ENCODE measurements at places on chromosomes 1 and 21. TPM values are rescaled to one million over a fixed set of nuclear protein-coding genes. Genes with fewer than 3 reads are reported as not detected.
A peak's percentile ranks its signal among the peaks of the same experiment; 100 is the strongest.

DNA sequence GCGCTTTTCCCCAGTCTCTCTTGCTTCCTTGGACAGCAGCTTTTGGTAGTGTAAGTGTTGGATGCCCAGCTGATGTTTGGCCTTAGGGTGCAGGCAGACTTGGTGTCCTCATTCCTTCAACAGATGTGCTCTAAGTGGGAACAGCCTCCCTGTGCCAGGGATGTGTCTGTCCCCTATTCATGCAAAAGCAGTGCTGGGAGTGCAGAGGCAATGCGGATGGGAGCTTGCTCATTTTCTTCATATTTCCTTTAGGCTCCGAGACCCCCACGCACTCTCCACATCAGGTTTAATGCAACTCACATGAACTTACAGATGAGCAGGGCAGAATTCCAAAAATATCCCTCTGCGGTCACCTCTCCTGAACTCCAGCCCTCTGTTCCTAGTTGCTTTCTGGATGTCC, 96.1 kb downstream of the IER5 start:
- H3K27ac ChIP-seq = no peak overlapping the region
- no peaks in the 10 kb centered on the region for H3K4me1 ChIP-seq

DNA sequence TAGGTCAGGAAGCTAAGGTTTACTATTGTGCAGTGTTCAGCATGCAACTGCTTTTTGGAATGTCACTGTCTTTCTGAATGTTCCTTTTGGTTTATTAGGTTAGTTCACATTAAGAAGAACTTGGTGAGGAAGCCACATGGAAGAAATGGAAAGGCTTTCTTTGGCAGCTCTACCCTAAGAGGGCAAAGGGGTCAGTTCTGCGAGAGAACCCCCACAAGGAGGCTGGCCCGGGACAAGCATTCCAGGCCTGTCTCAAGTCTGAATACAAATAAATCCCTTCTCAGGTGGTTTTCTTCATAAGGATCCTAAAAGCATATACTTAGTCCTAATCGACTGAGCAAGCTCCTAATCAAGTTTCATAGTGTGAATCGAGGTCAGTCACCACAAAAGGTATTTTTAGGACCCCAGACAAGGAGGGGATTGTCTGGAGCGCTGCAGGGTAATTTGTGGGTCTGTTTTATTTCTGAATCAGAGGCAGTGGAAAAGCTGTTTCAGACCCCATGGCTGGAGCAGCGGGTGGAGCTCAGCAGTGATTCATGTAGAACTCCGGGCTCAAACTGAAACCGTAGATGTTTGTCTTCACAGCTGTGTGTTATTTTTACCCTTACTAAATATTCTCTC, 63.3 kb downstream of the ERG start:
- H3K4me3 ChIP-seq = no peak overlapping the region
- peak; percentile 59 for DNase-seq
- no peaks in the 10 kb centered on the region for H3K27me3 ChIP-seq
- no peaks in the 10 kb centered on the region for H3K36me3 ChIP-seq
- no peaks in the 10 kb centered on the region for H3K4me1 ChIP-seq

DNA sequence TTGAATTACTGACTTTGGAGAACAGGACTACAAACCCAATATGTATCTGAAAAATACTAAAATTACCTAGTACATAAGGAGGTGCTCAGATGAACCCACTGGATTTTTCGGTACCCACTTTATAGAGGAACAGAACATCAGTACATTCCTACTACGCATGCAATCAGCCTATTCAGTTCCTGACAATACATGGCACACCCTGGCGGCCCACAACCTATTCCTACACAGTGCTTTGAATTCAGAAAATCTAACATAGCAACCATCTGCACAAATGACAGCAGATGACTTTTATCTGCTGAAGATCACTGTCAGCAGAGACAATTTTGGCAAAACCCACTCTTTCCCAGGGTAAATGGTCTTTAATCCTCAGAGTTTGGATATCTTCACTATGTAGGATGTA, 257.1 kb upstream of the GREM2 start:
- no peak for DNase-seq
- H3K4me1 ChIP-seq = no peaks in the 10 kb centered on the region
- no peak overlapping the region for H3K4me3 ChIP-seq
- no peak overlapping the region for H3K27ac ChIP-seq
- H3K36me3 ChIP-seq = no peaks in the 10 kb centered on the region
- no peaks in the 10 kb centered on the region for H3K27me3 ChIP-seq

DNA sequence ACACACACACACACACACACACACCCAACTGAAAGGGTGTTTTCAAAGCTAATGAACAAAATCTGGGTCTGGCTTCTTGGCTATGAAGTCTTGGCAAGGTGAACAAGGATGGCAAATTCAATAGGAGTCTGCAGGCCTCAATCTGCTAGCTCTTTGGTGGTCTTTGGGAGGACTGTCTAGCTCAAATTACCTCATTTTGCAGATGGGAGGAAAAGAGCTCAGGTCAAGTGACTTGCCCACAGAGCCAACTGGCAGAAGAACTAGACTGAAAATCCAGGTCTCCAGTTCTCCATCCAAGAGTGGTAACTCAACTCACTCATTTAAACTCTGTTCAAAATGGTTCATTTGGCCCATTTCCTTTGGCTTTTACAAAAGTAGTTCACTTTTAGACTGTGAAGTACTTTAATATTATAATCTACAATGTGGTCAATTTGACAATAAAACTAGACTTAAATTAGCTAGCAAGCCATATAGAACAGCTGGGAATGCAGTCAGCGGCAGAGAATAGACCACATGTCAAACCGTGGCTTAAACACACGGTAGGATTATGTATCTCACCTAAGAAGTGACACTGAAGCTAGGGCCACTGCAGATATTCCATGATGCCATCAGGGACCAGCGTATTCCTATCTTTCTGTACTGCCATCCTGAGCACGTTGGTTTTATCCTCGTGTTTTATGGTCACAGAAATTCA, 112.9 kb downstream of the APP start:
- no peak for DNase-seq
- H3K27ac ChIP-seq = no peak overlapping the region
- H3K4me1 ChIP-seq = no peaks in the 10 kb centered on the region
- no peak overlapping the region for H3K4me3 ChIP-seq

- H3K27me3 ChIP-seq = no peaks in the 10 kb centered on the region
- H3K4me1 ChIP-seq = no peaks in the 10 kb centered on the region
- no peak overlapping the region for H3K27ac ChIP-seq
These were observed 145.8 kb upstream of the TMPRSS15 start for GRCh38 chr21:18549214-18549905.

DNA sequence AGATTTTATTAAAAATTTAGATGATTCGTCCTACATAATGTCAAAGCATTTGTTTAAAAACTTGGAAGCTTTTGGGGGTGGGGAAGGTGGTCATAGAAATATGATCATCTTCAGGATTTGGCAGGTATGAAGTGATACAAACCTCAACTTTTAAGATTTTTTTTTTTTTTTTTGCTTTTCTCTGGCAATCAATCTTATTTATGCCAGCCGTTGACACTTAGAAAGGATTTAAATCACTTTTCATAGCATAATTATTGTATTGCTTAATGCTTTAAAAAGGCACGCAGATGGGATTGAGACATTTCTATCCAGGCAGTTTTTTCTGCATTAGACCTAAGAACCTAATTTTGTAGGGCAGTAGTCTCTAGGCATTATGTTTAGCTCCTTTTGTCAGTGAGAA, 19.7 kb downstream of the MRPS6 start:
- no peak for DNase-seq
- peaks cover 10% of the 10 kb centered on the region for H3K36me3 ChIP-seq
- H3K4me3 ChIP-seq = no peak overlapping the region

Gene XCL1
- total RNA-seq = not detected

DNA sequence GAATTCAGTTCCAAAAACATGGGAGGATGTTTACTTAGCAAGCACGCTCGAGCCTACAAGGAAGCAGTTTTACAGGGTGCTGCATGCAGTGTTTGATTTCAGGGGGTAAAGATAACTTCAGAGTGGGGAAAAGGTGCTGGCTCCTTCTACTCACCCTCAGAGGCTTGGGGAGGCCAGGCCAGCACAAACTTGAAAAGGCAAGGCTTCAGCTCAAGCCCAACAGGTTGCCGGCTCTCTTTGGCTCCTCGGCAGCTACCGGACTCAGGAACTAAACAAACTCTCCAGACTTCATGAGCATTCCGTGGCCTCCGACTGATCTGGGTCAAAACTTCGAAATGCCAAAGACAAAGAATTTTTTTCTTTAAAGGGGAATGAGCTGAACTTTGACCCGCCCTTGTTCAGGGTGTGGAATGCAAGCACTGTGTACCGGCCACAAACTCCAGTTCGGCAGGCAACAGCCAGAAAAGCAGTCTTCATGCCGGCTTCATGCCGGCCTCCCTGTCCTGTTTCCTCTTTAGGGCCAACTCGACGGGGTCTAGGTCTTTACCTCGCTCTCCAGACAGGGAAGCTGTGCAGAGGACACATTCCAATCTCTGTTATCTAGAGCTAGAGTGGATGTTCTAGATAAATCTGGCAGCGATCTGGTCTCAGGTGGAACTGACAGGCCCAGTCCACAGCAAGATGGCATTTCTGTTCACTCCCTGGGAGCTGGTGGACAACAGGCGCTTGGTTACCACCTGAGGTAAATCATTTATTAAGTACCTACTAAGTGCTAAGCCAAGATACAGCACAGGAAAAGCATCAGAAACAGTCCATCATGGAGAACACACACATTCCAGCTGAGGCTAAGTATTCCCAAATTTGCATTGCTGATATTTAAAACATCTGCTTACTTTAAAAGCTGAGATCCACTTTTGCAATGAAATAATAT, 75.0 kb downstream of the CD46 start:
- H3K4me3 ChIP-seq = peak overlapping the region; percentile 93
- peak; percentile 83 for DNase-seq
- no peaks in the 10 kb centered on the region for H3K27me3 ChIP-seq
- H3K4me1 ChIP-seq = peaks cover 4% of the 10 kb centered on the region
- H3K27ac ChIP-seq = peak overlapping the region; percentile 94
- no peaks in the 10 kb centered on the region for H3K36me3 ChIP-seq

GRCh38 chr1:26126321-26127084, 14.9 kb downstream of the PDIK1L start:
- no peaks in the 10 kb centered on the region for H3K27me3 ChIP-seq
- DNase-seq = no peak
- no peak overlapping the region for H3K27ac ChIP-seq
- no peaks in the 10 kb centered on the region for H3K4me1 ChIP-seq
- no peak overlapping the region for H3K4me3 ChIP-seq

Gene SAMD11
- total RNA-seq = 21.4 TPM

DNA sequence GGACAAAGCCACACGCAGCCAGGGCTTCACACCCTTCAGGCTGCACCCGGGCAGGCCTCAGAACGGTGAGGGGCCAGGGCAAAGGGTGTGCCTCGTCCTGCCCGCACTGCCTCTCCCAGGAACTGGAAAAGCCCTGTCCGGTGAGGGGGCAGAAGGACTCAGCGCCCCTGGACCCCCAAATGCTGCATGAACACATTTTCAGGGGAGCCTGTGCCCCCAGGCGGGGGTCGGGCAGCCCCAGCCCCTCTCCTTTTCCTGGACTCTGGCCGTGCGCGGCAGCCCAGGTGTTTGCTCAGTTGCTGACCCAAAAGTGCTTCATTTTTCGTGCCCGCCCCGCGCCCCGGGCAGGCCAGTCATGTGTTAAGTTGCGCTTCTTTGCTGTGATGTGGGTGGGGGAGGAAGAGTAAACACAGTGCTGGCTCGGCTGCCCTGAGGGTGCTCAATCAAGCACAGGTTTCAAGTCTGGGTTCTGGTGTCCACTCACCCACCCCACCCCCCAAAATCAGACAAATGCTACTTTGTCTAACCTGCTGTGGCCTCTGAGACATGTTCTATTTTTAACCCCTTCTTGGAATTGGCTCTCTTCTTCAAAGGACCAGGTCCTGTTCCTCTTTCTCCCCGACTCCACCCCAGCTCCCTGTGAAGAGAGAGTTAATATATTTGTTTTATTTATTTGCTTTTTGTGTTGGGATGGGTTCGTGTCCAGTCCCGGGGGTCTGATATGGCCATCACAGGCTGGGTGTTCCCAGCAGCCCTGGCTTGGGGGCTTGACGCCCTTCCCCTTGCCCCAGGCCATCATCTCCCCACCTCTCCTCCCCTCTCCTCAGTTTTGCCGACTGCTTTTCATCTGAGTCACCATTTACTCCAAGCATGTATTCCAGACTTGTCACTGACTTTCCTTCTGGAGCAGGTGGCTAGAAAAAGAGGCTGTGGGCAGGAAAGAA, 8.1 kb downstream of the PSRC1 start:
- peak overlapping the region; percentile 57 for H3K27ac ChIP-seq
- peaks cover 9% of the 10 kb centered on the region for H3K4me1 ChIP-seq
- no peak overlapping the region for H3K4me3 ChIP-seq
- H3K27me3 ChIP-seq = no peaks in the 10 kb centered on the region
- H3K36me3 ChIP-seq = no peaks in the 10 kb centered on the region
- DNase-seq = peak; percentile 91

Gene RASSF5
- total RNA-seq = 18.8 TPM

Gene CYP4Z1
- total RNA-seq = 0.22 TPM

GRCh38 chr1:243970077-243970476, 81.0 kb upstream of the ZBTB18 start:
- no peak overlapping the region for H3K4me3 ChIP-seq
- H3K36me3 ChIP-seq = no peaks in the 10 kb centered on the region
- H3K4me1 ChIP-seq = no peaks in the 10 kb centered on the region
- no peaks in the 10 kb centered on the region for H3K27me3 ChIP-seq
- no peak for DNase-seq
- H3K27ac ChIP-seq = no peak overlapping the region

- H3K27ac ChIP-seq = no peak overlapping the region
- H3K4me3 ChIP-seq = no peak overlapping the region
- no peak for DNase-seq
- no peaks in the 10 kb centered on the region for H3K36me3 ChIP-seq
These were observed 9.9 kb upstream of the NPHP4 start for GRCh38 chr1:6001992-6002576.

GRCh38 chr1:91913018-91913417, 27.1 kb upstream of the TGFBR3 start:
- H3K4me3 ChIP-seq = no peak overlapping the region
- H3K27me3 ChIP-seq = no peaks in the 10 kb centered on the region
- no peaks in the 10 kb centered on the region for H3K36me3 ChIP-seq
- no peaks in the 10 kb centered on the region for H3K4me1 ChIP-seq
- no peak for DNase-seq
- H3K27ac ChIP-seq = no peak overlapping the region

DNA sequence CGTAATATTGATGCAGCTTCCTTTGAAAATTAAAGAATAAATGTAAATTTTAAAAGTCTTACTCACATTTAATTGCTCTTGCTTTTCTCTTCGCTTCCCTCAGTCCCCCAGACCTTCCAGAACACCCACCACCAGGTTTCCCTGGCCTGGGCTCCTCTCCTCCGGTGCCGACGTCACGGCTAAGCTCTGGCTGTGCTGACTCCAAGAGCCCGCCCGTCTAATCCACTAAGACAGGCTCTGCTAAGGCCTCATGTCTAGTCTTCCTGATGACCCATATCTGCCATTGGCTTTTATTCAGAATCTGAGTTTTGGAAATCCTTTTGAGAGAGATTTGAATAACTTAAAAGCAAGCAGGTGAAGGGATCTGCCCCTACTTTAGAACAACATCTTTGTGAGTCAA, 53.9 kb upstream of the NADK start:
- peaks cover 9% of the 10 kb centered on the region for H3K4me1 ChIP-seq
- H3K27ac ChIP-seq = no peak overlapping the region
- DNase-seq = no peak
- no peak overlapping the region for H3K4me3 ChIP-seq

Gene PDPN
- total RNA-seq = 4.6 TPM

- H3K27me3 ChIP-seq = no peaks in the 10 kb centered on the region
- no peak for DNase-seq
- H3K36me3 ChIP-seq = peaks cover 25% of the 10 kb centered on the region
These were observed 1.5 kb downstream of the EIF3I start for GRCh38 chr1:32223683-32224082.

Measured in kidney (tissue), 22 donors.